ENCODE measurements at places on chromosomes 16 and 17.

DNA sequence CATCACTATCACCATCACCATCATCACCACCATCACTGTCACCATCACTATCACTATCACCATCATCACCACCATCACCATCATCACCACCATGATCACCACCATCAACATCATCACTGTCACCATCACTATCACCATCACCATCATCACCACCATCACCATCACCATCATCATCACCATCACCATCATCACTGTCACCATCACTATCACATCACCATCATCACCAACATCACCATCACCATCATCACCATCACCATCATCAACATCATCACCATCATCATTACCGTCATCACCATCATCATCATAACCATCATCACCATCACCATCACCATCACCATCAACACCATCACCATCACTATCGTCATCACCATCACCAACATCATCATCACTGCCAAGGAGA lies 273.8 kb downstream of the FOXL1 start:
- DNase-seq = no peak

DNA sequence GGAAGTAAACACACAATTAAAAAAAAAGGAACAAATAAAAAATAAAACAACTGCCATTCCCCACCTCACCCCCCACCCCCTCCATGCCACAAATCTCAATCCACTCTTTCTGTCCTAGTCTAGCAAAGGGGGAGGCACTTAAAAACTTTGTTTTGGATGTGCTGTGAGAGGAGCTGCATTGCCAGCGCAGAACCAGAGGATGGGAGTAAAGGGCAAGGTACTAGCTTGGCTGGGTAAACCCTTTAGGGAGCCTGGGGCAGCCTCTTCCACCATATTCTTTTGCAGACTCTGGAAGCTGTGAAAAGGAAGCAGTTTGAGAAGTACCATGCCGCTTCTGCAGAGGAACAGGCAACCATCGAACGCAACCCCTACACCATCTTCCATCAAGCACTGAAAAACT lies 1.4 kb downstream of the MRPS7 start:
- no peak for DNase-seq

DNA sequence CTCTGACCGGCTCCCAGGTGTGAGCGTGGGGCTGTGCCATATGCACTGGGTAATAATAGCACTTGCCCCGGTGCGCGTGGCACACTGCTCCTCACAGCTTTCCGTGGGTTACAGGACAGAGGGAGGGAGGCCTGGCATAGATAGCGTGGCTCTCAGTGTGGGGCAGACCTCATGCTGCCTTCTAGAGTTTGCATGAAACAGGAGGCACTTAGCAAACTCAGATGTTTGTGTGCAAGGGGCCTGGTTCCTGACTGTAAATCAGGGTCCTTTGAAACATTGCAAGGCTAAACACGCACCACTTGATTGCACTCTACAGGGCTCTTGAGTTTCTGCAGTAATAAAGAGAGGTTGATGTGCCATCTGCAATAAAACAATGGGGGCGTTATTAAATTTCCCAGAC lies 101.7 kb downstream of the RPTOR start:
- DNase-seq = no peak

GRCh38 chr16:30786115-30786935 lies 680 bp downstream of the ZNF629 start:
- DNase-seq = no peak

- DNase-seq = no peak
These were observed 28.9 kb downstream of the TNFRSF13B start for GRCh38 chr17:16943032-16943352.

- DNase-seq = no peak
These were observed 21.8 kb upstream of the ASGR2 start for GRCh38 chr17:7136266-7136877.

DNA sequence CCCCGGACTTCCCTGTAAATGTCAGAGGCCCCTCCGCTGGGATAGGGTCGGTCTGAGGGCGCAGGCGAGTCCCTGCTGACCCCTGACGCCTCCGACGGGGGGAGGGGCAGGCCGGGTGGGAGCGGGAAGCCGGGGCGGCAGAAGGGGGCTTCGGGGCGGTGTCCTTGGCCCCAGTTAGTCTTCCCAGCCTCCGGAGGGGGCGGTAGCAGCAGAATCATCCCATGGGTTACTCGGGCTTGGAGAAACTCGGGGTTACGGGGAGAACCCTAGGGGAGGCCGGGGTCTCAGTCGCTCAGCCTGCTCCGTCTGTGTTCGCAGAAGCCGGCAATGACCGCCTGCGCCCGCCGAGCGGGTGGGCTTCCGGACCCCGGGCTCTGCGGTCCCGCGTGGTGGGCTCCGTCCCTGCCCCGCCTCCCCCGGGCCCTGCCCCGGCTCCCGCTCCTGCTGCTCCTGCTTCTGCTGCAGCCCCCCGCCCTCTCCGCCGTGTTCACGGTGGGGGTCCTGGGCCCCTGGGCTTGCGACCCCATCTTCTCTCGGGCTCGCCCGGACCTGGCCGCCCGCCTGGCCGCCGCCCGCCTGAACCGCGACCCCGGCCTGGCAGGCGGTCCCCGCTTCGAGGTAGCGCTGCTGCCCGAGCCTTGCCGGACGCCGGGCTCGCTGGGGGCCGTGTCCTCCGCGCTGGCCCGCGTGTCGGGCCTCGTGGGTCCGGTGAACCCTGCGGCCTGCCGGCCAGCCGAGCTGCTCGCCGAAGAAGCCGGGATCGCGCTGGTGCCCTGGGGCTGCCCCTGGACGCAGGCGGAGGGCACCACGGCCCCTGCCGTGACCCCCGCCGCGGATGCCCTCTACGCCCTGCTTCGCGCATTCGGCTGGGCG lies 542 bp downstream of the GUCY2D start:
- DNase-seq = no peak

DNA sequence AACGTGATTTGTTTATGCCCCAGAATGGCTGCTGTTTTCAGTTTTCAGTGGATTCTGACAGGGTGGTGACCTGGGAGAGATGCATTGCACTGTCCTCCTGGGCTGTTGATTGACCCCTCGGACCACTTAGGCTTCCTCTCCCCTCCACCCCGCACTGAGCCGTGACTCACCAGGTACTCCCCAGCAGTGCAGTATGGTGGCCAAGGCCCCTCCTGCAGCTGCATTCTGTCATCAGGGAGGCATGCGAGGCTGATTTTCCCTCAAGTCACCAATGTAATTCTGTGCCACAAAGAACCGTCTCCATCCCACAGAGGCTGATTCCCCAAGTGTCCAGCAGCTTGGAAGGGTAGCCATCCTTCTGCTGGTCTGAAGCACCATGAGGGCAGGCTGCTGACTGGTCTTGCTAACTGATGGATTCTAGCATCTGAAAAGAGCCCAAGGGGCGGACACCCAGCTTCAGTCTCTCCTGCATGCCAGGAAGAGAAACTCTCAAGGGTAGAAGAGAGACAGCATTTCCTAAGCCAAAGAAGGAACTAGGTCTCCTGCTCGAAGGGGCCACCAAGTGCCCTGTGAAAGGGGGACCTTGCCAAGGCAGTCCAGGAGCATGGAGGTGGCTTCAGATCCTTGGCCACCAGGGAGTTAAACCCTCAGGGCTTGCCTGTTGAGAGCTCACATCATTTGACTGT lies 148.1 kb downstream of the SOCS1 start:
- no peak for DNase-seq

Data from NCI-H2081 treated with DMSO at 0.1 percent for 48 hours (cell line).